ENCODE measurements at places on chromosomes 5 and 9. TPM values are rescaled to one million over a fixed set of nuclear protein-coding genes. Genes with fewer than 3 reads are reported as not detected.

CENPK gene
- 5.5 TPM for total RNA-seq

- peak; percentile 67 for DNase-seq
These were observed 569 bp downstream of the HINT2 start for GRCh38 chr9:35814106-35814840.

DMRTA1 gene
- total RNA-seq: 1.2 TPM

GRCh38 chr5:132313961-132314432, 19.8 kb downstream of the SLC22A4 start:
- no peak for DNase-seq

- no peak for DNase-seq
These were observed 22.5 kb downstream of the FOXD1 start for GRCh38 chr5:73426034-73426433.

GRCh38 chr9:114448706-114449105, 56.6 kb downstream of the WHRN start:
- no peak for DNase-seq

- DNase-seq: no peak
These were observed 17.2 kb upstream of the TCF7 start for GRCh38 chr5:134097211-134097749.

- peak; percentile 86 for DNase-seq
These were observed 4.0 kb upstream of the TMEM250 start for GRCh38 chr9:136122425-136123383.

DNA sequence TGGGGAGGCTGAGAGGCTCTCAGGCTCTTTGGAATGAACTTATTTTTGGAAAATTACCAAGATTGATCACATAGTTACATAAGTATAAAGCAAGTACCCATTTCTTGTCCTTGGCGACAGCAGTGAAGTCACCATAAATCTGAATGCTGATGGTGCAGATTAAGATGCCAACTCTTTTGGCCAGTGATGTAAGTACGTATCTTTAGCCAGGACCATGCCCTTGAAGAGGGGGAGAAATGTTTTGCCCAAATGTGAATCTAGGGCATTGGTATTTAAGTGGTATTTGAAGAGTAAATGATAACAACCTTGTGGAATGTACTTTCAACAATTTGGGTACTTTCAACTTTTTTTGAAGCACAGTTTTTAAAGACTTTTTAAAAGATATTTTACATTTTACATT, 68.2 kb upstream of the RAD23B start:
- no peak for DNase-seq

DNA sequence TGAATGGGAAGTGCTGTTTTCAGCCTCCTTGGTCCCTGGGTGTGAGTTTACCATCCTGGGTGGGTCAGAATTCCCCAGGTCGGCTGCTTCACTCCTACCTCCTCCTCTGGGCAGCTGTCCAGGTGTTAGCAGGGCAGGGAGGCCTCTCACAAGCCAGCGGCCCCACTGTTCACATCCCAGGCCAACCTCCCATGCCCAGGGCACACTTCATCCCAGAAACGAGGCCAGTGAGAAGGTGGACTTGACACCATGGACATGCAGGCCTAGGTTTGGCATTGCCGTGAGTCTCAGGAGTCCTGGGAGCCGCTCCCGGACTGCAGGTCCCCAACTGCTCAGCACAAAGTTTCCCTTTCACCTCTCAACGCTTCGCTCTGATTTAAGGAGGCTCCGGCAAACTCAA, 229.6 kb upstream of the IRX2 start:
- no peak for DNase-seq

THBS4 gene
- total RNA-seq: 4.8 TPM

DNA sequence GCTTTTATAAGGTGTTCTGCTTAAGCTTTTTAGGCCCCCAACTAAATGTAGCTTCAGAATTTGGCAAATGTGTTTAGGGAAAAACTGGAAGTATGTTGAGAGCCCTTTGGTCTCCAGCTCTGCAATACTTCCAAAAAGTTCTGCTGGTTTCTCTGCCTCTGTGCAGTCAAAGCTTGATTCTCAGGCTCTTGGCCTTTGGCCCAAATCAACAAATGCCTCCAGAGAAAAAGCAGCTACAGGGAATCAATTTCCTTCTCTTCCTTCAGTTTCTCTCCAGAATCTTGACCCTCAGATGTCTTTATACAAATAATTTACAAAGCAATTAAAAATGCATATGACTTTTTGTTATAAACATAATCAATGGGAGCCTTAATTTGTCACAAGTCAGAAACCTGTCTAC, 235.7 kb downstream of the COMMD10 start:
- DNase-seq: peak; percentile 16

DNA sequence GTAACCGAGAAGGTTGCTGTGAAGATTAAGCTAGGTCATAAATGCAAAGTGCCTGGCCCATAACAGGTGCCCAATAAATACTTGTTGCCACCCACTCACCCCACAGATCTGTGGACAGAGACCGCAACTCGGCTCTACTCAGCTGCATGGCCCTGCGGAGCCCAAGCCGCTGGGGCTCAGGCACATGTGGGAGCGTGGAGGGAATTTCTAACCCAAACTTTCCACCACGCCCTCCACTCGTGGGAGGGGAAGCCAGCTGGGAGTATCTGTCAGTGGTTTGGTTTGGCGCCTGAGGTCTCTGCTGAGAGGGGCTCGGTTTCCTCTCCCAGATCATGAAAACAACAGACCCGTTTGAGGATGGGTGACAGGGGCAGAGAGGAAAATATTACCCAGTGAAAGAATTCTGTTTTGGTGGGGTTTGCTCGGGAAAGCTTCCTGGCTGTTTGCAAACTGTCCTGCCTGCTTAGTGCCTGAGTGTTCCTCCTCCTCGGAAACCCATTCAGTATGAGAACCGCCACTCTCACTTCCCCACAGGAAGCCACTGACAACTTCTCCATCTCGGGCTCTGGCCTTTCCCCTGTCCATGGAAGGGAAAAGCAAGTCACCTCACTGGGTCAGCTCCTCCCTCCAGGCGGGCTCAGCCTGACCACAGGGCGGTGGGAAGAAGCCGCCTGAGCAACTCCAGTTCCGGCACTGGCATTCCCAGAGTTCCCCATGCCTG, 60.1 kb downstream of the RGS3 start:
- DNase-seq: peak; percentile 76

GRCh38 chr9:73151653-73152542, at the start of gene ANXA1:
TSS of gene ANXA1 (plus strand) at chr9:73151865. CDS start at chr9:73158536, 6,671 bp downstream.
- no peak for DNase-seq

DNA sequence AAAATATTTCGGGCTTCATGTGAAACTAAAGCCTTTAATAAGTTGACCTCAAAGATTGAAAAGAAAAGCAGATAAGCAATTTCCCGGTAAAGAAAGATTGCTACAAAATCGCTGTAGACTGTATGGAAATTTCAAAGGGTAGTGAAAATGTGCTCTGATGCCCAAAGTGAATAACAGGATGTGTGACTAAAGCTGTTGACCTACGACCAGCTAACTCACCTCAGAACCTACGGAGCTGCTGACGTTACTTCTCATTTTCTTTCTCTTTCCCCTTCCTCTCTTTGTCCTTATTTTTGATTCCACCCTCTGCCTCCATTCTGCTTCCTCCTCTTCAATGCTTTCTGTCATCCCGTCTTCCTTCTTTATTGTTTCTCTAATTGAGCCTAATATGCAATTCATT, 103.2 kb downstream of the PDE4D start:
- no peak for DNase-seq

DNA sequence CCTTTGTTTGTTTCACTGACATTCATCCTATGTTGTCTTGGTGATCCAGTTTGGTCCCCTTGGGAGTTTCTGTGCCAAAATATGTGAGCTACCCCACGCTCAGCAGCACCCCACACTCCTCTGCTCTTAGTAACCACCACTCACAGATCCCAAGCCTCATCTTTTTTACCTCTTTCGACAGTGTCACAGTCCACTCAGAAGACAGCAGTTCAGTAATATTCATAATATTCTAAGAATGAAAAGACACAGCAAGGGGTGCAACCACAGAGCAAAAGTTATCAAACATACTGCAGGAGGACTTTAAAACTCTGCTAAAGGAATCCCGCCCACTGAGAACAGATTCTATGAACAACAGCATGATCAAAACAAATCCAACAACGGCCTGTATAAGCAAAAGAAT, 28.2 kb downstream of the RNF130 start:
- no peak for DNase-seq

FAM78A gene
- 1.4 TPM for total RNA-seq

OCLN gene
- 134 TPM for total RNA-seq

DNA sequence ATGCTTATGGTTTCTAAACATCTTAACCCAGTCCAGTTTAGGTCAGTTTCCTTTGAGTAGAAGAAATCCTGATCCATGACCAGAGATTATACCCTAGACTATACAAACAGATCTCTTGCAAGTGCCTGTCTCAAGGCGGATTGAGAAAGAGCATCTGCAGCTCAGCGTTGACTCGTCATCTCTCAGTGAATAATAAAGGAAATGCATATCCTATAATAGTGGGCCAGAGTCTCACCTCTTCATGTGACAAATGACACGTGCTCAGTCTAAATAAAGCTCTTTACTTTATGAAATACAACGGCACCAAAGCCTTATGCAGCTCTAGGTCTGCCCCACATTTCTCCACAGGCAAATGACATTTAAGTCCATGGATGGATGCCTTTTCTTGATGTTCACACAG, 179.4 kb upstream of the NR3C1 start:
- DNase-seq: no peak

GRCh38 chr5:97624886-97625285, 441.8 kb upstream of the RIOK2 start:
- DNase-seq: no peak

GRCh38 chr9:130789747-130790672, 45.0 kb upstream of the ABL1 start:
- DNase-seq: no peak

- no peak for DNase-seq
These were observed 79.6 kb downstream of the MYO10 start for GRCh38 chr5:16856531-16856930.

- no peak for DNase-seq
These were observed 145.4 kb upstream of the PITX1 start for GRCh38 chr5:135179308-135179980.

GRCh38 chr9:89433826-89434225, 64.1 kb downstream of the SEMA4D start:
- peak; percentile 35 for DNase-seq

PMPCA gene
- total RNA-seq: 42.1 TPM

PHF24 gene
- 1.3 TPM for total RNA-seq

GRCh38 chr9:22452415-22453010, 5.9 kb downstream of the DMRTA1 start:
- no peak for DNase-seq

GRCh38 chr9:21936161-21936560, 58.0 kb downstream of the CDKN2A start:
- DNase-seq: no peak

SLC36A2 gene
- not detected for total RNA-seq

SELENOP gene
- total RNA-seq: 1,113 TPM
